ENCODE measurements at places on chromosomes 12 and 14.

GRCh38 chr12:42912367-42912766, 322.8 kb upstream of the PRICKLE1 start:
- DNase-seq = no peak

GRCh38 chr12:51082561-51083125, 753 bp downstream of the CSRNP2 start:
- peak; percentile 43 for DNase-seq

DNA sequence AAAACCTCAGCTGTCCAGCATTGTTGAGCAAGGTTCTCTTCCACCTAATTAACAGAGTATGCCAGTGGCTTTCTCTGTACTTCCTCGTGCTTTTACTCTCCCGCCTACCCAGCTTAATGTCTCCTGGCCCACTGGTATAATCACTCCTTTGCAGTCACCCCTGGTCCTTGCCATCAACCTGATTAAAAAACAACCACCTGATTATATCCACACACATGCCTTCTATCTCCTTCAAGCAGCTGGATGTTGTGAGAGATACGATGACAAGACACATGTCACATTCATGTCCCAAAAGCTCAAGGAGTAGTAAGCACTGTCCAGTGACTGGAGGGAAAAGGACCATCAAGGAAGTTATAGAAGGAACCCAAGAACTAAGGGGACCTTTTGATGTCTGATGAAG, 241.3 kb upstream of the GRIP1 start:
- no peak for DNase-seq

- DNase-seq = no peak
These were observed 2.6 kb downstream of the FBRSL1 start for GRCh38 chr12:132492522-132492921.

- DNase-seq = peak; percentile 85
These were observed 6.0 kb downstream of the GPR132 start for GRCh38 chr14:105059035-105059924.

- no peak for DNase-seq
These were observed 123.4 kb downstream of the SLC25A47 start for GRCh38 chr14:100446572-100446971.

DNA sequence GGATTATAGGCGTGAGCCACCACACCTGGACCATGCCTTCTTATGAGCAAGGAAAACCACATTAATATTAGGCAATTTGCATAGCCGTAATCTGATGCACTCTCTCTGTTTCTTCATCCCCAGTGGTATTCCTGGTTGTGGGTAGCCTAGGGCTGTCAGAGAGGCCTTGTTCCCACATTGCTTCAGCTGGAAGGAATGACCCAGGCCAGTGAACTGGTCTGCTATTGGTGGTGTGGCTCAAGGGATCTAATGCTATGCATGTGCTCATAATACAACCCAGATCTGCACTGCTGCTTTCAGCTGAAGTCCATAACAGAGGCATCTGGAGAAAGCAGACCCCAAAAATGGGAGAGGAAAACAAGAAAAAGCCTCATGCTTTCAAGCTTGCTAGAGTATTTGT, 33.1 kb upstream of the G2E3 start:
- DNase-seq = no peak

- DNase-seq = no peak
These were observed 21.4 kb downstream of the ABCB9 start for GRCh38 chr12:122944605-122945592.

DNA sequence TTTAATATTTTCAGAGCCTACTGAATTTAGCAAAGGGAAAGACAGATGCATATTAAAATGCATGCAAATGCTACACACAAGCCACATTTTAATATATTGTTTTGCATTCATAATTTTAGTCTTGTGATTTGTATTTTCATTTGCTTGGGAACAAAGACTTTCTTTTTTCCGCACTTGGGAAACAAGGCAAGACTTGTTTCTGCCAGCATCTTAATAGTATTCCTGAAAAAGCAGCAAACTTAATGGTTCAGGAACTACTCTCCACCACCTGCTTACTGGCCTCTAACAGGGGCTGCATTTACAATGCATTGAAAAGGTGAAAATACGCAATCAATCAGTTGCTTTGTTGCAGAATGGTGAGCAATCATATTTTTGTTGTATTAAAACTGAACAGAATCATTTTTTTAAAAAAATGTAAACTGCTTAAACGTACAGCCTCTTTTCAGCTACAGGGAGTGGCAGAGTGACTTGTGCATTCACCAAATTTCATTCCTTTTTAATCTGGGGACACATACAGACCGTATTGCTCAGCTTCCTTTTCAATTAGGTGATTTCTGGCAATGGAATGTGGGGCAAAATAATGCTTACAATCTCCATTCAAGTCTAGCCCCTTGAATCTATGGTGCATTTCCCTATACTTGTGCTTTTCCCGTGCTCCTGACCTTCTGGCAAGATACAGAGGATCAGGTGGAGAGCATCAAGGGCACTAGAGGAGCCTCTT, 144.1 kb upstream of the BTG1 start:
- DNase-seq = no peak

GRCh38 chr14:103520657-103521437, 1.8 kb downstream of the CKB start:
- DNase-seq = peak; percentile 69

DNA sequence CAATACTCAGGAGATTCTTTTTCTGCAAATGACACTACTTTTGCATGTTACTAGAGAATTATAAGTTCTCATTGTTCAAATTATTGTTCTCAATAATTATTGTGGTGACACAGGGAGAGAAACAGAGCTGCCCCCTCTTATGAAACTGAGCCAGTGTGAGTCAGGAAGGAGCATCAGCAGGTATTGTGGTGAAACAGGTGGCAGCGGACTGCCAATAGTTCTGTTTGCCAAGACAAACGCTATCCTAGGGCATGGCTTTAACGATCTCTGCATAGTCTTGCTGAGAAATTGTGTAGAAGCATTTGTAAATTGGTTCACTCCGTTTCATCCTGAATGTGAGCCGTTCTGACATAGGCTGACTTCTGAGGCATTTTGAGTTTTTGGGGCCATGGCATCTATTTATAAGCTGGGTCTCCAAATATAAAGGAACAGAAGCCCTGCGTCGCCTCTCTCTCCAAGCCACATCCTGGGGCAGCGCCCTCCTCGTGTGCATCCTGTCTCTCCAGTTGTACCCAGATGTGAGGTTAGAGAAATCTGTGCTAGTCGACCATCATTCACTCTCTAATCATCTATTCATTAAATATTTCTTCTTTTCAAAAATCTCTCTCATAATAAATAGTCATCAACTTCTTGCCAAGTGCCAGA, 15.8 kb upstream of the PPP4R4 start:
- no peak for DNase-seq

- DNase-seq = no peak
These were observed 127.7 kb downstream of the LLPH start for GRCh38 chr12:66002812-66003211.

GRCh38 chr14:68632054-68632895, 160.6 kb downstream of the ZFP36L1 start:
- DNase-seq = no peak

DNA sequence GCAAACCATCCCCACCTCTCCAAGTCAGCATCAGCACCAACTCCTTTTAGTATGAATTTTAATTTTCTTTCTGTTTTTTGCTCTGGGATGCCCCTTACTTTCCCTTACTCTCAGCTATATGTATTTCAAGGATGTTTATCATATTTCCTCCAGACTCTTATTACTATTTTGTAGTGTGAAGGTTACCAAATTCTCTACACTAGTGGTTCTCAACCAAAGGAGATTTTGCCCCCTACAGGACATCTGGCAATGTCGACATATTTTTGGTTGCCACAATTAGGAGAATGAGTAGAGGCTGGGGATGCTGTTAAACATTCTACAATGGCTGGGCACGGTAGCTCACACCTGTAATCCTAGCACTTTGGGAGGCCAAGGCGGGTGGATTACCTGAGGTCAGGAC, 29.1 kb upstream of the SOS2 start:
- DNase-seq = peak; percentile 29

DNA sequence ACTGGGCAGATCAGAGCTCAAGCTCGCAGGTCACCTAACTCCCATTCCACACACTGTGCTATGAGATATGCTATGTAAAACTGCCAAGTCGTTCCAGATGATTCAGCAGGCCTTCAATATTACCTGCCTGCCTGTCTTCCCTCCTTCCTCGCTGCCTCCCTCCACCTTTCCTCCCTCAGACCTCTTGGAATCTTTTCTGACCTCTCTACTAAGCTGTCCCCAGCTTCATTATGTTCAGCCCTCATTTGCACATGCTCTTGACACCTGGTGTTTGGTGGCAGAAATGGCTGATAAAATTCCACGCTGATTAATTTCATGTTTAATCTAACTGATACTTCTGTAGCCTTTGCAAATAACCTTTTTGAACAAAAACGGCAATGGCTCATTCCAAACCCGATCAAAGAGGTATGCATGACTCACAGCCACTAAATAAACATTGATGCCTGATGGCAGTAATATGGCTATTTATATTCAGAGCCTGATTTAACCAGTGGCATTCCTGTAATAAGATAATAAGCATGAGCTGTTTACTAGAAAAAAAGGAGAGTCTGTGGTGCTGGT, 130.8 kb upstream of the EGLN3 start:
- DNase-seq = no peak

- no peak for DNase-seq
These were observed 20.8 kb downstream of the RAB35 start for GRCh38 chr12:120095736-120096135.

DNA sequence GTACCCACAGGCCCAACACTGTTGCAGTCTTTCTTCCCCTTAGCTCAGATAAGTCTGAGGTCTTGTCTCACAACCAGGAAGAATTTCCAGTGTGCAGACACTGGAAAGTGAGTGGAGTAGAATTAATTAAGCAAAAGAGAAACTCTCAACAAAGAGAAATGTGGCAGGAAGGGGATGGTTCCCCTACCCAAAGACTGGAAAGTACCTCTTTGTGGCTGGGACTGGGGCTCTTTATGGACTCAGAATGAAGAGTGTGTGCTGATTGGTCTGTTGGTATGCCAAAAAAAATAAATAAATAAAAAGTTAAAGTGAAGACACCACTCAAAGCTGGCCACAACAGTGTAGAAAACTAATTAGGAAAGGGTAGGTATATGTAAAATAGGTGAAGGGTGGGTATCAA, 26.4 kb downstream of the GLIPR1L1 start:
- no peak for DNase-seq
